AG04450 (cell line): ENCODE measurements at places on chromosomes 2 and 18. TPM values are rescaled to one million over a fixed set of nuclear protein-coding genes. Genes with fewer than 3 reads are reported as not detected.

Gene DSG4
- not detected in 2 replicates for polyA plus RNA-seq

Gene ABCB11
- polyA plus RNA-seq, result not detected in 2 replicates

Gene IL1RL1
- polyA plus RNA-seq, result 0.30 and 0.31 TPM in 2 replicates

DNA sequence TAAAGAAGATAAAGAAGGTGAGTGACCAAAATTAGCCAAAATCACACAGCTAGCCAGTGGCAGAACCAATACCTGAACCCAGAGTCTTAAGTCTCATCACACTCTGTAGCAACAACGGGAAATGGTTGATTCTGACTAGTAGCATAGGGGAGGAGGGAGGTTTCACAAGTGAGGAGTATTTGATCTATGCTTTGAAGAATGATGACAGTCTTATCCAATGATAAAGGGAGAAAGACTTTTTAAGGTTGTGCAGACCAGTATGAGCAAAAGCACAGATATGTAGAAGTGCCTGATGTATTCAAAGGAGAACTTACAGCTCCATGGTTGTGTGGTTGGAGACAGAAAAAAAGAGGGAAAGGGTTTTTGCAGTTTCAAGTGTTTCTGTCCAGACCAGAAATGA is 50.7 kb upstream of the LINC00305 start:
- DNase-seq, result no peak

DNA sequence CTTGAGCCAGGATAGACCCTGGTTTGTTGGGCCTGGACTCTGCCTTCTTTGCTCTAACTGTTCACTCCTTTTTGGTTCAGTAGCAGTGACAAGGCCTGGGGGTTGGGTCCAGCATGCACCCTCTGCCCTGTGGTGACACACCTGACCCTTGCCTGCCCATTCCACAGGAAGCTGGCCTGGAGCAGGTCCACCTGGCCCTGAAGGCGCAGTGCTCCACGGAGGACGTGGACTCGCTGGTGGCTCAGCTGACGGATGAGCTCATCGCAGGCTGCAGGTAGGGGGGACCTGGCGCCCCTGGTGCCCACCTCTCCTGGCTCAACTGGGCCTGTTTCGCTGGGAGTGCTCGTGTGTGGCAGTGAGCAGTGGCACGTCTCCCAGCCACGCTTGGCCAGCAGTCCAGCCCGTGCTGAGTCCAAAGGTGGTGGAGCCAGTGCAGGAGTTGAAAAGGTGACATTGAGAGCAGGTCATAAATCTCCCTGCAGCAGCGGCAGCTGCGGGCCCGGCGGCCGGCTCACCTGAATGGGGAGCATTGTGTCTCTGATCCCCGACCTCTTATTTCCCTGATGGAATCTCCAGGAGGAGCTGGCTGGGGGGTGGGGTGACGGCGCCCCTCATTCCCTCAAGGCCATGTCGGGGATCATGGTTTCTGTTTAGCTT is 102.6 kb downstream of the DYSF start:
- DNase-seq, result no peak

GRCh38 chr2:231181860-231182512 is 16.4 kb upstream of the ARMC9 start:
- DNase-seq, result no peak

DNA sequence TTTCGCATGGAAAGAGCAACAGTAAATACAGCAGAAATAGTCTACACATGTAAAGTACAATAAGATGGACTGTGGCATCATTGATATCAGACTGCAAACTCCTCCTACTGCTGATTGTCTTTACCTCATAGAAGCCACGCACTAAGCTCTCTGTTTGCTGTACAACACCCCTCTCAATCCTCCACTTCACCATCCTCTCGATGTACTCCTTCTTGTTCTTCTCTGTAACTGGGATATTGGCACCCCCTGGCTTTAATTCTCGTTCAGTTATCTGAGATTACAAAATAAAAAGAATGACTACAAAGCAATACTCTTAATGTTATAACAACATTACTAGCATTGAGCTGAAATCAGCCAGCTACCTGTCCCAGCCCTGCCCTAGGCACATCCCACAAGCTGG is 49.3 kb upstream of the STK17B start:
- no peak for DNase-seq

GRCh38 chr2:20543469-20544152 is 96.7 kb downstream of the RHOB start:
- DNase-seq, result no peak

GRCh38 chr2:194566907-194567660 is 1089.9 kb upstream of the SLC39A10 start:
- DNase-seq, result no peak
